Activated CD8-positive, alpha-beta memory T cell treated with anti-CD3 and anti-CD28 coated beads for 48 hours (primary cell): ENCODE measurements at places on chromosomes 13 and 19.

DNA sequence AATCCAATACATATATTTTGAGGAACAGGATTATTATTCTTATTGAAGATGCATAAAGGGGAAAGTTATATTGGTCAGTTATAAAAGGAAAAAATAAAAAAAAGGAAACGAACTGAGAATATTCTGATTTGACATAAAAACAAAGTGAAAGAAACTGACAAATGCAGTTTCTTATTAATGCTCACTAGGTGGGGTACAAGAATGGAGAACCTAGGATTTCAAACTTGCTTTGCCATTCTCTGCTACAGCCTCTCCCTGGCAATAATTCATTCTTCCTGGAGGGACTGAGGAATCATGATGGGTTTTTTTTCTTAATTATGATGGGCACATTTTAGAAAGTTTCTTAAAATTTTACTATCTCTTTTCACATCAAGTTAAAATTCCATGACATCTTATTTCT is 154.9 kb downstream of the PCDH9 start:
- DNase-seq: no peak

DNA sequence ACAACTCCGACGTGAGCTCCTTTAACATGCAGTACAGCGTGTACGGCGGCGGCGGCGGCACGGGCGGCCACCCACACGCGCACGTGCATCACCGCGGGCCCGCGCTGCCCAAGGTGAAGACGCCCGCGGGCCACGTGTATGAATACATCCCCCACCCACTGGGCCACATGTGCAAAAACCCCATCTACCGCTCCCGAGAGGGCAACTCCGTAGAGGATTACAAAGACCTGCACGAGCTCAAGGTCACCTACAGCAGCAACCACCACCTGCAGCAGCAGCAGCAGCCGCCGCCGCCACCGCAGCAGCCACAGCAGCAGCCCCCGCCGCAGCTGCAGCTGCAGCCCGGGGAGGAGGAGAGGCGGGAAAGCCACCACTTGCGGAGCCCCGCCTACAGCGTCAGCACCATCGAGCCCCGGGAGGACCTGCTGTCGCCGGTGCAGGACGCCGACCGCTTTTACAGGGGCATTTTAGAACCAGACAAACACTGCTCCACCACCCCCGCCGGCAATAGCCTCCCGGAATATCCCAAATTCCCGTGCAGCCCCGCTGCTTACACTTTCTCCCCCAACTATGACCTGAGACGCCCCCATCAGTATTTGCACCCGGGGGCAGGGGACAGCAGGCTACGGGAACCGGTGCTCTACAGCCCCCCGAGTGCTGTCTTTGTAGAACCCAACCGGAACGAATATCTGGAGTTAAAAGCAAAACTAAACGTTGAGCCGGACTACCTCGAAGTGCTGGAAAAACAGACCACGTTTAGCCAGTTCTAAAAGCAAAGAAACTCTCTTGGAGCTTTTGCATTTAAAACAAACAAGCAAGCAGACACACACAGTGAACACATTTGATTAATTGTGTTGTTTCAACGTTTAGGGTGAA is 6.6 kb downstream of the SLITRK5 start:
- DNase-seq: no peak

GRCh38 chr13:96500953-96501352 is 411.0 kb downstream of the HS6ST3 start:
- no peak for DNase-seq

DNA sequence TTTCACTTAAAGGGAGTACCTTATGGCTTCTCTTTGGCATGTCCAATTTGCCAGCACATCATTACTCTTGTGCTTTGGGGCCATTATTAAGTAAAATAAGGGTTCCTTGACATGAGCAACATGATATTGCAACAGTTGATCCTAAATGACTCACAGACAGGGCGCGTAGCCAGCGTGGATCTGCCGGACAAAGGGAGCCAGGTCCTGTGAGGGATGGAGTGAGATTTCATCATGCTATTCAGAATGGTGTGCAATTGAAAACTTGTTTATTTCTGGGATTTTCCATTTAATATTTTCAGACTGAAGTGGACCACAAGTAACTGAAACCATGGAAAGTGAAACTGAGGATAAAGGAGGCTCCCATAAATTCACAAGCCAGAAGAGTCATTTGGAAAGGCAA is 48.6 kb upstream of the WASF3 start:
- no peak for DNase-seq

- no peak for DNase-seq
Observed at GRCh38 chr13:102687520-102687919, 7.3 kb downstream of the METTL21C start.

DNA sequence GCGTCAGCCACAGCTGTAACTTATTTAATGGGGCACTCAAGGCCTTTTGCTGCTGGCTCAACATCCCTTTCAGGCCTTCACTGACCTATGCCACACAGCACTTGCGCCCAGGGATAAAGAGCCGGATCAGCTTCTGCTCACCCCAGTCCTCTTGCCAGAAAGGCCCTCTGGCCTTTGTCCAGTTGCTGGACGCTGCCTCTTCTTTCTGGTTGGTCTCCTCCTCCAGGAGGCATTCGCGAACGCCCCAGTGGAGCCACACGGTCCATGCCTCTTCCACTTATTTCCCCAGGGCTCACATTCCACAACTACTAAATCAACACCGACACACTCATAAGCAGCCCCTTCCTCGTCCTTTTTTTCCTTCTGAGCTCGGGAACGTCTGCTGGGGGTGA is 3.7 kb upstream of the ZNF329 start:
- DNase-seq: no peak

- no peak for DNase-seq
Observed at GRCh38 chr13:66922444-66922843, 307.7 kb downstream of the PCDH9 start.

DNA sequence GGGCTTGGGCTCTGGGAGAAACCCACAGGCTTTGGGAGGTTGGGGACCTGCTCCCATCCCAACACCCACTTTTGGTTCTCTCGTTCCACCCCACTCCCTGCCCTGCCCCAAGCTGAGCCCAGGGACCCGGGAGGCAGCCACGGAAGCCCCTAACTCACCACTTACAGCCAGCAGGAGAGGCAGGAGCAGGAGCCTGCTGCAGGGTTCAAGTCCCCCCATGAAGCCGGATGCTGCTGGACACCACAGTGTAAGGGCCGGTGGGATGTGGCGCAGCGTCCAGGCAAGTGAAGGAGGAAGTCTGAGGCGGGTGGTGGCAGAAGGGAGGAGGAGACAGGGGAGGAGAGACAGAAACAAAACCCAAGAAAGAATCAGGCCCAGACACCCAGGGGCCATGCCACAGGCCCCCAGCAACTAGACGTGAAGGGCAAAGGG is at the start of gene TYROBP:
Gene TYROBP (minus strand): TSS at position 286 of the 432 bp plus-strand sequence. CDS start 67 bp downstream, at position 219.
- DNase-seq: no peak

GRCh38 chr13:75136151-75136550 is 345.8 kb downstream of the TBC1D4 start:
- DNase-seq: no peak

- no peak for DNase-seq
Observed at GRCh38 chr13:44266305-44266704, 107.3 kb upstream of the SERP2 start.

- no peak for DNase-seq
Observed at GRCh38 chr13:36051082-36051481, 80.1 kb downstream of the DCLK1 start.

DNA sequence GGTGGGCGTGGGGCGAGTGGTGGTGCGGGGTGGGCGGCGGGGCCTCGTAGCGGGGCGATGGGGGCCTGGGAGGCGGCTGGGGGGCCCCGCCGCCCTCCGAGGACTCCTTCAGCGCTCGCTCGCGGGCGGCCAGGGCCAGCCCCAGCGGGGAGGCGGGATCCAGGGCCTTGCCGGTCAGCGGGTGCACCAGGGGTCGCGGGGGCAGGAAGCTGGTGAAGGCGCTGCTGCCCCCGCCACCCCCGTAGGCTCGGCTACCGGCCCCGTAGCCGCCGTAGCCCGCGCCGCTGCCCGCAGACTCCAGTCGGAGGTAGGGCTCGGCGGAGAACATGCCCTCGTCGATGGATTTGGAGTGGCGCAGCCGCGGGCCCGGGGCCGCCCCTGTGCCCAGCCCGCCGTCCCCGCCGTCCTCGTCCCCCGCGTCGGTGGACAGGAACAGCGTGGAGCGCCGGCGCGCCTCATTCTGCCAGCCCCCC is 18.6 kb downstream of the C19orf81 start:
- DNase-seq: no peak

- no peak for DNase-seq
Observed at GRCh38 chr19:51727349-51727880, 3.6 kb upstream of the HAS1 start.

- no peak for DNase-seq
Observed at GRCh38 chr13:99266827-99267226, 8.6 kb upstream of the GPR18 start.

GRCh38 chr19:47186446-47187334 is 44.3 kb downstream of the BBC3 start:
- DNase-seq: peak; percentile 61

DNA sequence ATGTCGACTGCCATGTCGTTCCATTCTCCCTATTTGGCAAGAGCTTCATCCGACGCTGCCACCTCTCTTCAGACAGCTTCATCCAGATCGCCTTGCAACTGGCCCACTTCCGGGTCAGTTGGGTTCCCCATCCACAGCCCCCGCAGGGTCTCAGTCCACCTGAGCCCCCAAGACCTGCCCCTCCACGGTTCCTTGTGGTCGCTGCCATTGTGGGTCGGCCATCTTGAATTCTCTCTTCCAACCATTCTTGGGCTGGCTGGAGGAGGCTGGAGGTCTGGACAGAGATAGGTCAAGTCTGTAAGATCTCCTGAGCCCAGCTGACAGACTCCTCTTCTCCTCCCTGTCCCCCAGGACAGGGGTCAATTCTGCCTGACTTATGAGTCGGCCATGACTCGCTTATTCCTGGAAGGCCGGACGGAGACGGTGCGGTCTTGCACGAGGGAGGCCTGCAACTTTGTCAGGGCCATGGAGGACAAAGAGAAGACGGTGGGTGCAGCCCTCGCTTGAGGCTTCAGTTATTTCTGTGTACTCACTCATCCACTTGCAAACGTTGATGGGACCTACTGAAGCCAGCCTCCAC is 19.5 kb downstream of the CPT1C start:
- no peak for DNase-seq

DNA sequence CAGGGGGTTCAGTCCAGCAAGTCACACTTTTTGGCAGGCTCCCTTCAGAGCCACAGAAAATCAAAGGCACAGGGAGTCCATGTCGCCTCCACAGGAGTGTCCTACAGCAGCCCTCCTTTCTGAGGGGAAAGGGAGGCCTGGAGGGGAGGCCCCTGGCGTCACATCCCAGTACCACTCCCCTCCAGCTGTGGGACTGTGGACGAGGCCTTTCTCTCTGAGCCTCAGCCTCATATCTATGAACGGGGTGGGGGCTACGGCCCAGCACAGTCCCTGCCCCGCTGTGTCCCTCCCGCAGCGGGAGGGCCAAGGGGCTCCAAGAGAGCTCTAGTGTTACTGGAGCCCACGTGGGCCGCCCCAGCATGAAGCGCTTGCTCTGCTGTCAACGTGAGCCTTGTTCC is 23.8 kb downstream of the PEPD start:
- no peak for DNase-seq

DNA sequence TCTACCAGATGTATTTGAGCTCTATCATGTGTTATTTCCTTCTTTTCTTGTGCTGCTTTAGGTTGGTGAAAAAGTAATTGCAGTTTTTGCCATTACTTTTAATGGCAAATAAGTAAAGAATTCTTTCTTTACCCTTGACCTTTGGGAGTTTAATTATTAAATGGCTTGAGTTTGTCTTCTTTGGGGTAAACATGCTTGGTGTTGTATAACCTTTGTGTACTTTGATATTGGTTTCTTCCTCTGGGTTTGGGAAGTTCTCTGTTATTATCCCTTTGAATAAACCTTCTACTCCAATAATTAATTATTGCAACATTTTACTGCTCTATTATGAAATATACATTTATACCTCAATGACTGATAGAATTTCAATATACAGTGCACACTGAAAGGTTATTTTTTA is 709.4 kb downstream of the PCDH17 start:
- no peak for DNase-seq

DNA sequence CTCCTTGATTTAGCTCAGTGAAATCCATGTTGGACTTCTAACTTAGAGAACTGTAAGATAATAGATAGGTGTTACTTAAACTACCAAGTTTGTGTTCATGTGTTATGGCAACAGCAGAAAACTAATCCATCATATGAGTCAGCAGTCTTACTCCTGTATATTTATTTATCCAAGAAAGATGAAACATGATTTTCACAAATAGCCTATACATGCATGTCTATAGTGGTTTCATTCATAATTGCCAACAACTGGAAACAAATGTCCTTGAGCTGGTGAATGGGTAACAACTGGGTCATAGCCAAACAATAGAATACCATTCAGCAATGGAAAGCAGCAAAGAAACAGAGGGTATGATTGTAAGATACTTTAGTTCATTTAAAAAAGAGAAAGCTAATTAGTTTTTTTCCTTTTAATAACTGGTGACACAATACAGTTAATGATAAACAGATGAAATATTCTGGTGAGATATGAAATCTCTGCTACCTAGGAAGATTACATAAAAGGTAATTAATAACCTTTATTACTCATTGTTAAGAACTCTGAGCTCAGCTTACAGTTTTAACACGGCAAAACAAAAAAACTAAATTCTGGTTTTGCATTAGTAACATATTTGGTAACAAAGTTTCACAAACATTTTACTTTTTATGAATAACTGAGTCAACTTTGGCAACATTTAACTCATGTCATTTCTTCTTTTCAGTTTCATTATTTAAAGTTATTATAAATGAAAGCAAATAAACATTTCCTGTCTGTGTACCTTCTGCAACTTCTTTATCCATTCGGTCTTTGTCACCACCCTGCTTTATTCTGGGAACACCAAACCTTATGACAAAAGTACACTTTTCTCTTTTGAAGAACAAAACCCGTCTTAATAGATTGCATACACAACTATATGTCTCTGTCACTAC is 181.3 kb downstream of the LIG4 start:
- no peak for DNase-seq

DNA sequence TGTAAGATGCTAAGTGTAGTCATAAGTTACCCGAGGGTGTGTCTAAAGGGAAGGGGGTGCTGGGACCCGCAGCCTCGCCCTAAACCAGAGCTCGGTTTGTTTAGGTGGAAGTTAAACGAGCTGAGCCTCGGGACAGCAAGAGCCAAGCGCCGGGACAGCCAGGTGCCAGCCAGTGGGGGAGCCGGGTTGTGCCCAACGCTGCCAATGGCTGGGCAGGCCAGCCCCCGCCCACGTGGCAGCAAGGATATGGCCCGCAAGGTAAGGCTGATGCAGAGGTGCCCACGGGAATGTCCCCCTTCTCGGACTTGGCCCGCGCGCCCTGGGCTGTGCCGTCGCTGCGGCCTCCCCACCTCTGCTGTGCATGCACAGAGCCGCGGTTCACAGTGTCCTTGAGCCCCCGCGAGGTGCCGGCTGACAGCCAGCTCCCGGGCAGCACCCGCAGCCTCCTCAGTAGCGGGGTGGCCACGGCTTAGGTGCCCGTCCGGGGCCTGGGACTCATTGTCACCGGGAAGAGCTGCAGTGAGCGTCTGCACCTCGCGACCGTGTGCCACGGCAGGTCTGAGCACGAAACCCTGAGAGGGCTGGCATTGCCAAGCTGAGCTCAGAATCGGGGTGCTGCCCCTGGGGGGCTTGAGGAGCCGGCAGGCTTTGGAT is 9.3 kb upstream of the RPS15 start:
- DNase-seq: no peak

- no peak for DNase-seq
Observed at GRCh38 chr13:50701469-50701868, 142.0 kb downstream of the DLEU7 start.

- DNase-seq: no peak
Observed at GRCh38 chr13:88617176-88617575, 946.0 kb downstream of the SLITRK5 start.
